ENCODE measurements at places on chromosomes 3 and 15. TPM values are rescaled to one million over a fixed set of nuclear protein-coding genes. Genes with fewer than 3 reads are reported as not detected.

The MINAR1 gene
- total RNA-seq, result 0.58 TPM

The SPG11 gene
- total RNA-seq, result 68.0 TPM

The RLBP1 gene
- total RNA-seq, result not detected

The A4GNT gene
- not detected for total RNA-seq

The DNAH12 gene
- 0.08 TPM for total RNA-seq

The MYL3 gene
- not detected for total RNA-seq

The FOXL2 gene
- not detected for total RNA-seq

The DHFR2 gene
- total RNA-seq, result 9.3 TPM

The PLAAT1 gene
- not detected for total RNA-seq

The SERPINI1 gene
- 1.7 TPM for total RNA-seq

The GOLGA8R gene
- total RNA-seq, result 2.1 TPM

The GYG1 gene
- 25.2 TPM for total RNA-seq

The C3orf49 gene
- total RNA-seq, result not detected

The PARP16 gene
- 16.0 TPM for total RNA-seq

The TRH gene
- not detected for total RNA-seq

The ARPP21 gene
- not detected for total RNA-seq
